ENCODE measurements at places on chromosomes 13 and 19.

- DNase-seq: no peak
Observed at GRCh38 chr19:3274942-3275582, 50.6 kb downstream of the CELF5 start.

DNA sequence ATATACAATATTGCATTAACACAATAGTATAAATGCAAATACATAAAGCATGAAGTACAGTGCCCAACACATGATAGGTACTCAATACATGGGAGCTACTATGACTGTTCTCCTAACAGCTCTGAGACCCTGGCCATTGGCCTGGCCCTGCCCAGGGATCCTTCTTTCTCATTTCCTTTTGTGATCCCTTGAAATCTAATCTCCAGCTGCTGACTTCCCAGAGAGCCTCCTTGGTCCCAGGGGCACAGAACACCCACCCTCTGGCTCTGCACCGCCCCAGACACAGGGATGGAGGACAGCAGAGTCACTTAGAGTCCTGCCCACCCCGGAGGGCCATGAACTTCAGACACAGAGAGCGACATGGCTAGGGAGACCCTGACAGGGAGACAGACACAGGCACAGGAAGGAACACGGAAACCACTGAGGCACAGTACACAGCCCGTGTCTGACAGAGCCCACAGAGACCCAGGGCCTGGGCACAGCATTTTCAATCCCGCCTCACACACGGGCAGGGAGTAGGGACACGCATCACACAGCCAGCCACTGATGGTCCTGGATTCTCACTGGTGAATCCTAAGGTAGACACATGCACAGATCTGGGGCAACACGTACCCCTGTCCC is 4.2 kb upstream of the SYCN start:
- DNase-seq: no peak

- DNase-seq: no peak
Observed at GRCh38 chr13:46479283-46479682, 73.7 kb upstream of the LRCH1 start.

DNA sequence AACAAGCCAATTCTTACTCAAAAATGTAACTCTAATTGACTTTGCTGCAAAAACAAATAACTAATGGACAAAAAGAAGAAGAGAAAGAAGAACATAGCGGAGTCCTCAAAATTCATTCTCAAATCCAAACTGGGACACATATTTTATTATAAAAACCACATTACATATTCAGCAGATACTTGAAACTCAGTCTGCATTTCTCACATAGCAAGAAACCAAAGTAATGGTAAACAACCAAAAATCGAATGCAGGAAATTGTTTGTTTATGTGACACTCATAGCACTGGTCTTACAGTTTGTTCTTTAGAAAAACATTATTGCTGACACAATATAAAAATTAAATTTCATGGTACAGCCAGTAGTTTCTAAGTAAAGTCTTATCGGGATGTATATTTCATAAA is 789.8 kb downstream of the SLITRK6 start:
- DNase-seq: no peak

DNA sequence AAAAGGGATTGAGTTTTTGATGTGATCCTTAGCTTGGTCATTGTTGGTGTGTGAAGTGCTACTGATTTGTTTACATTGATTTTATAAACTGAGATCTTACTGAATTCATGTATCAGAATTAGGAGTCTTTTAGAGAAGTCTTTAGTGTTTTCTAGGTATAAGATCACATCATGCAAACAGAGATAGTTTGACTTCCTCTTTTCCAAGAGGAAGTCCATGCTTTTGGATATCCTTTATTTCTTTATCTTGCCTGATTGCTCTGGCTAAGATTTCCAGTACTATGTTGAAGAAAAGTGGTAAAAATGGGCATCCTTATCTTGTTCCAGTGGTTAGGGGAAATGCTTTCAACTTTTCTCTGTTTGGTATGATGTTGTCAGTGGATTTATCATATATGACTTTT is 561.2 kb upstream of the SLITRK1 start:
- no peak for DNase-seq

DNA sequence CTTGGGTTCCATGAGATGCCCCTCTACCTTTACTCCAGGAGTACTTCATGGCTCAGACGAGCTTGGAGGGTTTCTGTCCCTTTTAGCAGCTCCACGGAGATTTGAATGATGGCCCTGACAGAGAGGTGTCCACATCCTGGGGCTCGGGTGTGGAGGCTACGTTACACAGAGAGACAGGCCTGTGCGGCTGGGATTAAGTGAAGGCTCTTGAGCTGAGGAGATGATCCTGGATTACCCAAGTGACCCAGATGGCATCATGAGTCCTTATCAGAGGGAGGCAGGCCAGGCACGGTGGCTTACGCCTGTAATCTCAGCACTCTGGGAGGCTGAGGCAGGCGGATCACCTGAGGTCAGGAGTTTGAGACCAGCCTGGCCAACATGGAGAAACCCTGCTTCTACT is 12.4 kb downstream of the DPP9 start:
- DNase-seq: no peak

GRCh38 chr19:16327911-16328823 is 3.5 kb downstream of the KLF2 start:
- DNase-seq: peak; percentile 68

- no peak for DNase-seq
Observed at GRCh38 chr19:4730740-4731171, 7.1 kb upstream of the DPP9 start.

- DNase-seq: no peak
Observed at GRCh38 chr13:76635232-76636230, 250.7 kb downstream of the KCTD12 start.

- no peak for DNase-seq
Observed at GRCh38 chr13:113762075-113762474, 3.0 kb downstream of the TMEM255B start.

DNA sequence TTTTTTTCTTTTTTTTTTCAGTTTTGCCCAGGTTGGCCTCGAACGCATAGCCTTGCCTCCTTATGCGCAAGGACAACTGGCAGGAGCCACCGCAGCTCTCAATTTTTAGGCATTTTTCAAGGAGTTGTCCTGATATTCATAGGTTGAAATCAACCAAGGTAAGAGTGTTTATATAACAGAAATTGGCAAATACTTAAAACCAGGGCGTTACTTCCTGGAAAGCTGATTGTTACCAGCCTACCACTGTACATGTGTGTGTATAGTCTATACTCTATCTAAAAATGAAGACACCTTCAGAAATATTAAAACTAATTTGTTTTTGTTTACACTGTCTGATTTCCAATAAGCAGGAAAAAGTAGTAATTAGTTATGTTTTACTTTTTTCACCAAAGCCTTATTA is 39.2 kb downstream of the GPC6 start:
- DNase-seq: no peak

DNA sequence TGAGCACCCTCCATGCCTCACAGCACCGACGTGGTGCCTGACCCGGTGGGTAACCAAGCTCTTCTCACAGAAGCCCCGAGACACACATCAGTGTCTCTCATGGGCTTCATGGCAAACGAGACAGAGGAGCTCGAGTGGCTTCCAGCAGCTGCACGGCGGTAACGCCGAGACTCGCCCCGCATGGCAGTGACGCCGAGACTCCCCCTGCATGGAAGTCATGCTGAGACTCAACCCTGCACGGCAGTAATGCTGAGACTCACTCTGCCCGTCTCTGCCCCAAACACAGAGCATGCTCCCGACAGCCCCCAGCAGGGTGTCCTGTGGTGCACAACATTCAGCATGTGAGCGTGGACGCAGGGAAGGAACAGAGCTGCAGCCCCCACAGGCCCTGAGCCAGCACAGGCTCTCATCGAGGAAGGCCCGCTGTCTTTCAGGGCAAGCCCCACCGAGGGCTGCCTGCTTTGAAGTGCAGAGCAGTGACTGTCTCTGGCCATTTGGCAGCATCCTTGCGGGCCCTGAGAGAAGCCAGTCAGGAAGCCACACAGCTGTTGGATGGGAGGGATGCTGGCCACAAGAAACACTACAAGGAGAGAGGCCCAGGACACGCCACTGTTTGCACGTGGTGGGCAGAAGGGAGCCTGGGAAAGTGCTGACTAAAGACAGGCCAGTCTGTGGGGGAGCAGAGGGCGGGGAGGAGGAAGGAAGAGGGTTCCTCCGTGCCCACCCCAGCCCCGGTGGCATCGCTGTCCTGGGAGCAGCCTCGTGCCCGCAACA is 9.5 kb downstream of the GAS6 start:
- no peak for DNase-seq

GRCh38 chr13:101979825-101980224 is 422.0 kb downstream of the FGF14 start:
- no peak for DNase-seq

- no peak for DNase-seq
Observed at GRCh38 chr13:106143392-106143791, 392.1 kb downstream of the EFNB2 start.

DNA sequence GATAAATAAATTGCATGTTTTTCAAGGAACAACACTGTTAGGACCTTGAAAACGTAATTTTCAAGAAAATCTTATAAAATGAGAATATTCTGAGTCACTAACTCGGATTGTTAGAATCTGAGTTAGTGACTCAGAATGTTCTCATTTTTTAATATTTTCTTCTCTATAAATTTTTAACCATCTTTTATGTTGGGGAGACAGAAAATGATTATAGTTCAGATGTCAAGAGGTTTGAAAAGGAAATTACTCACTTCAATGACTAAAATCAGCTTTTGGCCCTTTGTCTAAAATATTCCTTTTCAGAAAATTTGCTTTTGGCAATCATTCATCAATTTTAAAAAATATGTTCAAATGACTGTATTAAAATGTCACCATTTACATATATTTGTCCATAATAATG is 264.2 kb upstream of the EDNRB start:
- DNase-seq: no peak

- DNase-seq: peak; percentile 78
Observed at GRCh38 chr19:46487802-46488445, 7.7 kb downstream of the PNMA8B start.

DNA sequence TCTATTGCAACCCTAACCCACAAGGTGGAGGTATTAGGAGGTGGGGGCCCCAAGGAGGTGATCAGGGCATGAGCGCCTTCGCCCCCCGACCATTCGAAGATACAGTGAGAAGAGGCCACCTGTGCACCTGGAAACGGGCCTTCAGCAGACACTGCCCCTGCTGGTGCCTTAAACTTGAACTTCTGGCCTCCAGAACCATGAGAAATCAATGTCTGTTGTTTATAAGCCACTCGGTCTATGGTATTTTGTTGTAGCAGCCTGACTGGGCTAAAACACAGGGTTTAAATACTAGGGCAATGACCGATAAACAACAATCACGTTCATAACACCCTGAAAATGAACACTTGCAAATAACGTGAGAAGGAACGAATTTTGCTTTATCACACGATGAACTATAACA is 85.2 kb upstream of the USP29 start:
- no peak for DNase-seq

GRCh38 chr13:87234981-87235380 is 436.2 kb upstream of the SLITRK5 start:
- no peak for DNase-seq

DNA sequence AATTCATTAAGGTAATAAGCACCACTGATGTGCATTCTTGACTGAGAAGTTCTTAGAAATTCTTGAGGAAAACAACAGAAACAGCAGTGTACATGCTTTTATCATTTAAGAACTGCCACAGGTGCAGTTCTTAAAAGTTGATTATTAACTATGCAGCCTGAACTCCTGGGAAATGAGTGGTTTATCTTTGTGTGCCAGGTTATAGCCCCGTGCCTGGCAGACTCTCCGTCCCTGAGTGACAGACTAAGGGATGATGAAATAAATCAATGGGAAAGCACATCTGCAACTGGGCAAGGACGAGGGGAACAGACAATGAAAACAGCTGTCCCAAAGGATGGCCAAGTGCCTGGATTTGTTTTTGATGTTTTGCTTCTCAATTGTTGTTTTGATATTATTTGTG is 84.4 kb upstream of the SPATA13 start:
- DNase-seq: no peak

DNA sequence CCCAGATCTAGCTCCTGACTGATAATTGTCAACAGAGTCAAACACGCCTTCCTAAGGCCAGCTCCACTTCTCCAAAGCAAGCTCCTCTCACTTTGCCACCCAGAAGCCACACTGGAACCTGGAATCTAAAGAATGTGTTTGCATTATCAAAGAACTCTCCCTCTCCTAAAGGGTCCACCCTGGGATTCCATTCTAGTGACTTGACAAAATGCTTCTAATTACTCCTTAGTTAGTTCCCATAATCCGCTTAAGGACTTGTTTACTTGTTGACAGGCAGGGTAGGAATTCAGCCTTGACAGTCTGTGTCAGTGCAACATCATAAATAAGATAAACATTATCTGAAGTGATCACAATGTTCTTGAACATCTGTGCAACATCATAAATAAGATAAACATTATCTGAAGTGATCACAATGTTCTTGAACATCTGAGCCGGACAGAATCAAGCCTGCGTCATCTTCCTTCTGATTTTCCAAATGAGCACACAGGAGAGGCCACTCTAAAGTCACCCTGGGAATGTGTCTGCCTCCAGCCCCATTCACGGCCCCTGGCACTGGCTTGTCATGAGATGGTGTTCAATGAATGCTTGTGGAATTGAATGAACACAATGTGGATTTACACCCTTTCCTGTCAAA is 512.1 kb downstream of the IRS2 start:
- DNase-seq: no peak

DNA sequence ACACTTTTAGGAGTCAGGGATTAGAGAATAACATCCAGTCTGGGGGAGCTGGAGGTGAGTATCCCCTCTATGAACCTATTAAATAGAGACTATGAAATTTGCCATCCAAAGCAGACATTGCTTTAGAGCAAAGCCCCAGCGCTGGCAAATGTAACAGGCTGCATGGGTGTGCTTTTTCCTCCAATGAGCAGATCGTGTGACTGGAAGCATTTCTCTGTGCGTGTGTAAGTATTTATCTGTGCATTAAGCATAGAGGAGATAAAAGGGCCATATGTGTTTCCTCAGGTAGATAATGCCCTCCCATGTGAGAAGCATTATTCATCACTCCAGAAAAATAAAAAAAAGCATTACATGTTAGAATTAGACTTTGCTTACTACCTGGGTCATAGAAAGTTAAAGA is 924 bp downstream of the TNFSF13B start:
- DNase-seq: no peak

DNA sequence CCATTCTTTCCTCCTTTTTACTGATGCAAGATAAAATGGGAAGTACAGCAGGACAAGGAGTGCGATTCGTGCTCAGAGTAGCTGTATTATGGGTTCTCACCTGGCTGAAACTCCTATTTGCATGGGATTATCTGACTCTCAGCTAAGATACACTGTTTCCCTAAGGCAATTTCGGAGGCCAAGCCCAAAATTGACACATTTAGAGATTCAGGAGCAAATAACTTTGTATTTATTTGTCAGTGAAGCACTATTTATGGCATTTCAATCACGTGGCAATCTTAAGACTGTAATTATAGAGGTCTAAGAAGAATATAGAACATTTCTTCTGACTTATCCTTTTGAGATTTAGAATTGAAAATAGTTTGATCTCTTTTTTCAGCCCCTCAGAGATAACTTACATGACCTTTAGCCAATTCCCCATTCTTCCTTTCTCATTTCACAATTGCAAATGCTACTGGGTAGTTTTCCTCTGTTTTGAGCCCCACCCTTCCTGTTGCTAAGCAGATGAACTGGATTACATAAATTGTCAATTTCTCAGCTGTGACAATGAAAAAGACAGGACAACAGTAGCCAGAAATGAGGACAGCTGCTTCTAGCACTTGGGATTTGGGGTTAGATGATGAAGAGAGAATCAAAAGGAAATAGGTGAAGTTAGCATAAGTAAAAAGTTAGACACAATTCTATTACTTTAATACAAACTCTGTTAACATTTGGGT is 122.7 kb upstream of the FRY start:
- no peak for DNase-seq

- no peak for DNase-seq
Observed at GRCh38 chr13:73948848-73949529, 185.2 kb downstream of the KLF12 start.
